ENCODE measurements at places on chromosomes 12 and 14. TPM values are rescaled to one million over a fixed set of nuclear protein-coding genes. Genes with fewer than 3 reads are reported as not detected.

Gene PCBP2
- total RNA-seq = 767 TPM

Gene NXPH4
- total RNA-seq = not detected

Gene C14orf180
- total RNA-seq = 0.18 TPM

Gene KLHDC1
- total RNA-seq = 7.4 TPM

Gene BCL7A
- 6.4 TPM for total RNA-seq

Gene NGB
- total RNA-seq = not detected

Gene CLEC12A
- 88.3 TPM for total RNA-seq
